CD4-positive, alpha-beta T cell treated with Interferon alpha-2 for 1 hour (primary cell): ENCODE measurements at places on chromosomes 11 and 22.

DNA sequence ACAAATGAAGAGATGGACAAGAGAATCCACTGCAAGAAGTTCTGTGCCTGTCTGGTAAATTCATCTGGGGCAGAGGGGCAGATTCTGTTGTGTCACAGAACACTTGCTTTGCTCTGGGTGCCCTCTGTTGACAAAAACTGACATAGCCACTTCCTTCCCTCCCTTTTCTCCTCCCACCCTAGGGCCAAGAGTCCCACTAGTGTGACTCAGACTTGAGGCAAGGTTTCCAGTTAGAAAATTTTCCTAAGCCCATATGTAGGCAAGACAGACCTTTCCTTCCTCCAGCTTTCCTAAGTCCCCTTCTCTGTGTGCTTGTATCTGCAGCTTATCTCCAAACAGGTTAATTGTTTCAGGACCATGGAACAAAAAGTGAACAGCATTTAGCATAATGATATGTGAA, 106.8 kb downstream of the RBFOX2 start:
- DNase-seq, result peak; percentile 42

DNA sequence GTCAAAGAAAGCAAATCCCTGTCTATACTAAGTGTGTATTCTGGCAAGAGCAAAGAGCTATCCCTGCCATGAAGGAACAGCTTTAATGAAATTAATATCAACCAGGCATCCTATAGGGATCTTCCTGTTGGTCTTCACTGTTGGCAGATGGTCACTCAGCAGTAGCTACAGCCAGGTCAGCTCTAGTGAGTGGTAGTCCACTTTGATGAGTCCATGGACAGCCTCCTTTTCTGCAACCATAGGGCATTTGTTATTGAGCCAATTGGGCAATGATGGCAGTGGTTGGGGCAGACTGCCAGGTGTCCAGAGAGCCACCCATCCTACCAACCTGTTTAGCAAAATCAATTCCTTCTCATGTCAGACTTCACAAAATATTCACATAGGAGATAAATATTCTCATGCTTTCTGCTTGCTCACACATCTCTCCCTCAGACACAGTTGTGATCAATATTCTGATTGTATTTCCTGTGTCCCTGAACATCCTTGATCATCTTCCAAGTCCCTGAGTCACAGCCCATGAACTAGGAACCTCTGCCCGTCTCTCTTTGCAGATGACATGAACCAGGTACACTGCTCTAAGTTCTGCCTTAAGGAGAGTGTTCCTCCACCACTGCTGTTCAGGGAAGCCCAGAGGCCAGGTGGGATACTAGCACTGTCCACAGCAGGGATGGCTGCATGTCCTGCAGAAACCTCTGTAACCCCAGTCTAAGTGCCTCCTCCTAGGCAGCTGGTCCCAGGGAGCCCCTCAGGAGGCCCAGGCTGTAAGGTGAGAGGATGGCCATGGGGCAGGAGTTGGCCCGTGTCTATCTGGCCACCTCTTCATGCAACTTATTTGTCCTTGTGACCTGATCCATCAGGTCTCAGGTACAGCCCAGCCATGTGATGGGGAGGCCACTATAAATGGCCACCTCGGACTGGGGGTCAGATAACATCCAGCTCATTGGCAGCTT, 74.2 kb upstream of the IGLL5 start:
- no peak for DNase-seq

GRCh38 chr22:47807506-47807905, 1045.1 kb downstream of the TBC1D22A start:
- DNase-seq, result no peak

DNA sequence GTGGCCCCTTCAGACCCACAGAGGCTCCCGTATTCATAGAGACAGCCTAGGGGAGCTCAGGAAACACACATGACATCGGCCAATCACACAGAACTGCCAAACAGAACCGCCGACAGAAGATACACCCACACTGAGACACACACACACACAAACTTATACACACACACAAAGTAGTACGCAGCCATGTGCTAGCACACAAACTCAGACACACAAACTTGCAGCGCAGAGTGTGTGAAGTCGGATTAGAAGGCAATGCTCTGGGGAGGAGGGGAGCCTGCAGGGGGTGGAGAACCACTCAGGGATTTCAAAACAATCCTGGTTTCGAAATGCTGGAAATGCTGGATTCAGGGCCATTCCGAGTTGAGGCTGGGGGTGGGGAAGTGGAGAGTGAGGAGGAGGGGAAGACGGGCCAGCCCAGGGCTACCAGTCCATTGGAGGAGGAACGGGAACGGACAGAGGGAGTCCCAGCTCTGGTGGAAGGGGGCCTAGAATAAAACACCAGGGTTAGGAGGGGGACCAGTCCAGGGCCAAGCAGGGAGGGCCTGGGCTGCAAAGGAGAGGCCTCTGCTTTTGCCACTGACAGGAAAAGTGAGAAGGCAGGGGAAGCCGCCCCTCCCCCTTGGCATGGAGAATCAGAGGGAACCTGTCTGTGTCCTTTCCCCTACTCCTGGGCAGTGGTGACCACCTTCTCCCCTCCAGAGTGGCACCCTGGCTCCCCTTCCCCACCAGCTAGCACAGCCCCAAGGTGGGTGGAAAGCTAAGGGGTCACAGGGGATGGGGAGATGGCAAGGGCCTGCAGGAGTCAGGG, 4.4 kb downstream of the BCL9L start:
- no peak for DNase-seq

GRCh38 chr11:1515082-1516060, 28.8 kb upstream of the MOB2 start:
- peak; percentile 48 for DNase-seq

GRCh38 chr11:61413496-61413895, 16.3 kb downstream of the CPSF7 start:
- no peak for DNase-seq

GRCh38 chr22:46368871-46369715, 33.6 kb downstream of the TRMU start:
- no peak for DNase-seq
